ENCODE measurements at places on chromosomes 1 and 21.

DNA sequence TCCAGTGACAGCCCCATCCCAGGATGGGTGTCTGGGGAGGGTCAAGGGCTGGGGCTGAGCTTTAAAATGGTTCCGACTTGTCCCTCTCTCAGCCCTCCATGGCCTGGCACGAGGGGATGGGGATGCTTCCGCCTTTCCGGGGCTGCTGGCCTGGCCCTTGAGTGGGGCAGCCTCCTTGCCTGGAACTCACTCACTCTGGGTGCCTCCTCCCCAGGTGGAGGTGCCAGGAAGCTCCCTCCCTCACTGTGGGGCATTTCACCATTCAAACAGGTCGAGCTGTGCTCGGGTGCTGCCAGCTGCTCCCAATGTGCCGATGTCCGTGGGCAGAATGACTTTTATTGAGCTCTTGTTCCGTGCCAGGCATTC, 24.2 kb downstream of the PCSK9 start:
- DNase-seq = no peak

GRCh38 chr1:47479664-47480063, 41.8 kb downstream of the FOXD2 start:
- DNase-seq = no peak

DNA sequence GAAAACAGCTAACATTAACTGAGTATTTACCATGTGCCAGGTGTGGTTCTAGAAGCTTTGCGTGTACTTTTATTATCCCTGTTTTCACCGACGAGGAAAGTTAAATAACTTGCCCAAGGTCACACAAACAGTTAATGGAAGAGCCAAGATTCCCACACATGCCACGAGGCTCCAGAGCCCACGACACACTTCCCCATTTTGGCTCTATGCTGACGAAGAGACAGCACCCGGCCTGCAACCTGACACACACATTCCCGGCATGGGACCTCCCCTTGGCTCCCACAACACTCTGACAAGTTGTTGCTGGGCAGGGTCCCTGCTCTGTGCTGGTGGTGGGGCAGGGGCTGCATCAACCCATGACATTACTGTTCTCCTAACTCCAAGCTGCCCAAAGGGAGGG, 52.8 kb downstream of the RAP1GAP start:
- DNase-seq = no peak

DNA sequence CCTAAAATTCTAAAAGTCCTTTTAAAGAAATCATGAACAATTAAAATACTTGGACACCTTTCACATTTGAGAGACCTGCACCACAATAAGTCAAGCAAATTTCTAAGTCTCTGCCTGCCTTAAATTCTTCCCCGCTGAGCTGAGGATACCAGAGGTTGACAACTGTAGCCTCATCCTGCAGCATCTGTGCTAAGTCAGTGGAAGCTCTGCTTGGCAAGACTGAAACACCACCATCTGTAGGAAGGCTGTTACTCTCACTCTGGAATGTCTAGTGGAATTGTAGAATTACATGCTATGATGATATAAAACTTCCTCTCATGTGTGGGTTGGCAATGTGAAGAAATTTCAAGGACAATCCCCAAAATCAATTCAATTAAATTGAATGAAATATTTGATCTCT, 1756.5 kb downstream of the NCAM2 start:
- no peak for DNase-seq

DNA sequence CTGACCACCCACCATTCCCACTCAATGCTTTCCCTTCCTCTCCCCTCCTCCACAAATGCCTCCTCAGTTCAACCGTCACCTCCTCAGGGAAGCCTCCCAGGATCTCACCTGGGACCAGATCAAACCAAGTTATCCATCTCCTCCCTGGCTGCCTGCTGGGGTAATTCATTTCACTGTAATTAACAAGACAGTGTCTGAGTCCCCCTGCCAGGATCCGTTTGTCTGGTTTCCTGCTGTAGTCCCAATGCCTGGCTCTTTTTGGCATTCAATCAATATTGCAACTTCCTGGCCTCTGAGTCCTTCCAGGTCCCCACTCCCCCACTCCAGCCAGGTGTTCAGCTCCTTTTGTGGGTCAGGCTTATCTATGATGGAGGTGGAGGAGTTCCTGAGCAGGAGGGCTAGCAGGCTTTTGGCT, 687.7 kb downstream of the PTPRU start:
- no peak for DNase-seq

DNA sequence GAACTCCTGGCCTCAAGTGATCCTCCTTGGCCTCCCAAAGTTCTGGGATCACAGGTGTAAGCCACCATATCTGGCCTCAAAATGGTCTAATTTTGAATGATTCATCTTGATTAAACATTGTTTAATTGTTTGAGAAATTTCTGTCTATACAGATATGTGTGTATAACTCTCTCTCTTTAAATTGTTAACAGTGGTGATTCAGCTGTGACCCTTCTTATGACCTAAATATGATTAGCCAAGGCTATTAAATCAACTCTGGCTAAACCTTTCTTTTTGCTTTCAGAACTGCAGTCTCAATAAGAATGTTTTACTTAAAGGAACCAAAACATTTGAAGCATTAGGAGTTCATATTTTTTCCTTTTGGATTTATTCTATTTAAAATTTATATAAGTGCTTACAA, 19.2 kb upstream of the B3GALT5 start:
- no peak for DNase-seq

DNA sequence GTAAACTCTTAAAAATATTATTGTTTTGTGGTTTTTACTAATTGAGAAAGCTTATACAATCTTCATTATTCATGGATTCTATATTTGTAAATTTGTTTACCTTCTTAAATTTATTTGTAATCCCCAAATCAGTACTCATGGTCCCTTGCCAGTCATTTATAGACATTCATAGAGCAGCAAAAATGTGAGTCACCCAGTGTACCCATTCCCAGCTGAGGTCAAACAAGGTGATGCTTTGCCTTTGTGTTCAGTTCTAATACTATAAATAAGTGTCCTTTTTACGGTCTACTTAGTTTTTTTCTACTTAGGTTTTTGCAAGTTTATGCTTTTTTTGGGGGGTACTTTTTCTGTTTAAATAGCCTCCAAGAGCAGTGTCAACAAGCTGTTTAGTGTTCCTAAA, 36.1 kb downstream of the SORT1 start:
- DNase-seq = no peak

DNA sequence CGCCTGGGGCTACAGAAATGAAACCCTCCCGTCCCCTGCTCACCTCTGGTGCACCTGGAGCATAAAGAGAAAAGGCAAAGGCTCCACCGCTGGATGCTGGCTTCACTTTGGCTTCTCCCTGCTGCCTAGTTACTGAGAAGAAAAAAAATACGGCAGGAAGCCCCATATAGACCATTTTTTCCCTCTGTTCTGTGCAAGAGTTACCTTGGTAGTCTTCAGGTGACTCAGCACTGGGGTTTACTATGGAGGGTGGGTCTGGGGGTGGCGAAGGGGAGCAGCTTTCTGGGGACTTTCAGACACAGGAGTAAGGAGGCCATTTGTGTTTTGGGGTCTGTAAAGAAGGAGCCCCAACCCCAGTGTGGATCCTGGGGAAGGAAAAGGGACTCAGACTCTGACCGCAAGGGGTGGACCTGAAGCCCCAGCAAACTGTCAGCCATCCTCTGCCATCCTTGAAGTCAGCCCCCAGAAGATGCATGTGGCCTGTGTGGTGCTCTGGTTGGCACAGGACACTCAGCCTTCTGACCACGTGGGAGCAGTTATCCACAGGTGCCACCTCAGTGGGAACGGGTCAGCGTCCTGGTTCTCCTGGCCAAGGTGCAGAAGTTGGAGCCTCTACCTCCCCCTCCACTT, 25.9 kb upstream of the EPS8L3 start:
- DNase-seq = no peak

DNA sequence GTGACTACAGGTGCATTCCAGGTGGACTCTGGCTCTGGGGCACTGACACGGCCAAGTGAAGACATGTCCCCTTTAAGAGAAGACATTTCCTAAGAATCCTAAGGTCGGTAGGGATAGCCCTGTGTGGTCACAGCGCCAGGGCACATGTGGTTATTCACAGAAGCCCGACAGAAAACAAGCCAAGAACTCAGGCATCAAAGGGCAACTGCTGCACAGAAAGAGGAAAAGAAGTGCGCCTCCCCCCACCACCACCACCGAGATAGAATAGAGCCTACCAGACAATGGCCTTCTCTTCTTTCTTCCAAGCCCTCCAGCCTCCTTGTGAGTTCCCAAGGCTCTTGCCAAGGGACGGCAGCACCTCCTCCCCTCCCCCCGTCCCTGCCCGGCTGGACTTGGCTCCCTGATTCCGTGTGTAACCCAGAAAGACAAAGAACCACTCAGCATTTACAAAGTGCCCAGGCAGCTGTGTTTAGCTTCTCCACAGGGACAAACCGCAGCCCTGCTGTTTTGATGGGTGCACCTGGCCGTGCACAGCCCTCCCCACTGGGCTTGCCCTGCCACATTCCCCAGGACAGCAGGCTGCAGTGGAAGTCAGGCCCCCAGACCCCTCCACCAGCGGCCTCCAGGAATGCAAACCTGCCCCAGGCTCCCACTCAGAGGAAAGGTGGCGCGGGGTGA, 30.2 kb downstream of the TMPRSS2 start:
- peak; percentile 82 for DNase-seq

- no peak for DNase-seq
Measured at GRCh38 chr1:60367532-60367931, 294.0 kb upstream of the C1orf87 start.

- DNase-seq = no peak
Measured at GRCh38 chr1:48031676-48032075, 34.5 kb upstream of the TRABD2B start.

GRCh38 chr1:49765034-49765433, 258.7 kb downstream of the AGBL4 start:
- DNase-seq = no peak

GRCh38 chr1:211382714-211383480, 56.3 kb downstream of the TRAF5 start:
- peak; percentile 84 for DNase-seq

GRCh38 chr1:192974701-192975100, 84.5 kb downstream of the UCHL5 start:
- DNase-seq = no peak

DNA sequence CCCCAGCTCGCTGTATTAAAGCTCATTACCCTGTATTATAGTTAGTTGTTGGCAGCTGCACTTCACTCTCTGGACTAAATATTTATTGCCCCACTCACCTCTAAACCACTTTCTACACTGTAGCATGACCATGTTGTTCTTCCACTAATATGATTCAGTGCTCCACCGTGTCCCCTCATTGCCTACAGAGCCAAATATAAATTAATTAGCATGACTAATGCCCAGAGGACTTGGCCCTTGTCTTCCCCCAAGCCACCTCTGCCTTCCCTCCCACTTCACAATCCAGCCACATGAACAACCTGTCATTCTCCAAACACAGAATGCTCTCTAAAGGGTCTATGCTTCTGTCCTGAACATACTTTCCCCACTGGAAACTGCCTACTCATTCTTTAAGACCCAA, 276.5 kb downstream of the PLPP3 start:
- no peak for DNase-seq

DNA sequence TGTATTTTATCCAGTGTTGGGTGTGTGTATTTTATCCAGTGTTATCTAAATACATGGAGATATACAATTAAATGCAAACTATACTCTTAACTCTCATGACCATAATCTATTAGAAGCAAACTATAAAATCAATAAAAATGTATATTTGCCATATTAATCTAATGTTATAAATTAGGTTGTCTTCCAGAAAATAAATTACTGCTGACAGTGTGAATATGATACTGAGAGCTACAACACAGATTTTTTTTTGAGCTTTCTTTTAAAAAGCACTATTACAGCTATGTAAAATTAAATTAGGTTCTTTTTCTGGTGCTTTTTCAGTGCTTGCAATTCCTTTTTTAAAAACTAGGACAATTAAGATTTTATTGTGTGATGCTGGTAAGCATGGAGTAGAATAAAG, 19.0 kb upstream of the GPR52 start:
- no peak for DNase-seq

- DNase-seq = no peak
Measured at GRCh38 chr21:38925923-38926322, 120.2 kb downstream of the ETS2 start.

- no peak for DNase-seq
Measured at GRCh38 chr1:227949954-227950734, 2.4 kb upstream of the WNT9A start.

- no peak for DNase-seq
Measured at GRCh38 chr21:16678429-16679160, 834.2 kb upstream of the CXADR start.

GRCh38 chr1:43427941-43428340, 25.8 kb downstream of the HYI start:
- DNase-seq = no peak
